ENCODE measurements at places on chromosomes 1 and 21. TPM values are rescaled to one million over a fixed set of nuclear protein-coding genes. Genes with fewer than 3 reads are reported as not detected.

SYF2 gene
- total RNA-seq: 36.5 TPM

SERPINC1 gene
- total RNA-seq: not detected

PKLR gene
- 0.13 TPM for total RNA-seq

FMO5 gene
- 0.72 TPM for total RNA-seq

SLAMF7 gene
- total RNA-seq: not detected

TNNT2 gene
- 8.6 TPM for total RNA-seq

LGALS8 gene
- 14.2 TPM for total RNA-seq

PSEN2 gene
- 17.4 TPM for total RNA-seq

OXCT2 gene
- total RNA-seq: 4.3 TPM

SIM2 gene
- total RNA-seq: not detected

- H3K4me3 ChIP-seq: no peak overlapping the region
- H3K27me3 ChIP-seq: no peaks in the 10 kb centered on the region
- DNase-seq: peak; percentile 5
- H3K27ac ChIP-seq: no peak overlapping the region
- H3K36me3 ChIP-seq: no peaks in the 10 kb centered on the region
- H3K4me1 ChIP-seq: no peaks in the 10 kb centered on the region
Measured at GRCh38 chr1:30407865-30408580, 315.4 kb downstream of the MATN1 start.

DNA sequence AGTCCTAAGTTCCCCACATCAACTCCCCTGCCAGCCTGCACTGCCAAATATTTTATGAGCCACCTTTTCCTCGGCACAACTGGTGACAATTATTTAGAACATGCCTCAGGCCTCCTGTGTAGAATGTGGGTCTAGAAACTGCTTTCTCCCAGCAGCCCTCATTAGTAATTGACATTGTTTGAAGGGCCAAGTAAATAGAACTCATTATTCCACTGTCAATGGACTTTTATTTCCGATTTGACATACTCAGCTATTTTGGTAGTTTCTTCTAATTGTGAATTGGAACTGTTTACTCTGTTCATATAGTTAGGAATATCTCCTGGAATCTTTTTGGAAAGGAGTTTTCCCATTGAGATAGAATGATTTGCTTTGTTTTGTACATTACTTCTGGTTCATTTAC lies 168.8 kb upstream of the L1TD1 start:
- peaks cover 3% of the 10 kb centered on the region for H3K4me1 ChIP-seq
- no peak overlapping the region for H3K27ac ChIP-seq
- peaks cover 23% of the 10 kb centered on the region for H3K36me3 ChIP-seq
- no peak overlapping the region for H3K4me3 ChIP-seq
- H3K27me3 ChIP-seq: no peaks in the 10 kb centered on the region

- H3K36me3 ChIP-seq: no peaks in the 10 kb centered on the region
- no peaks in the 10 kb centered on the region for H3K27me3 ChIP-seq
- no peak for DNase-seq
- no peaks in the 10 kb centered on the region for H3K4me1 ChIP-seq
Measured at GRCh38 chr1:97210307-97210706, 488.7 kb downstream of the PTBP2 start.

GRCh38 chr1:94325377-94326302 lies 88.3 kb upstream of the ARHGAP29 start:
- no peak overlapping the region for H3K4me3 ChIP-seq

DNA sequence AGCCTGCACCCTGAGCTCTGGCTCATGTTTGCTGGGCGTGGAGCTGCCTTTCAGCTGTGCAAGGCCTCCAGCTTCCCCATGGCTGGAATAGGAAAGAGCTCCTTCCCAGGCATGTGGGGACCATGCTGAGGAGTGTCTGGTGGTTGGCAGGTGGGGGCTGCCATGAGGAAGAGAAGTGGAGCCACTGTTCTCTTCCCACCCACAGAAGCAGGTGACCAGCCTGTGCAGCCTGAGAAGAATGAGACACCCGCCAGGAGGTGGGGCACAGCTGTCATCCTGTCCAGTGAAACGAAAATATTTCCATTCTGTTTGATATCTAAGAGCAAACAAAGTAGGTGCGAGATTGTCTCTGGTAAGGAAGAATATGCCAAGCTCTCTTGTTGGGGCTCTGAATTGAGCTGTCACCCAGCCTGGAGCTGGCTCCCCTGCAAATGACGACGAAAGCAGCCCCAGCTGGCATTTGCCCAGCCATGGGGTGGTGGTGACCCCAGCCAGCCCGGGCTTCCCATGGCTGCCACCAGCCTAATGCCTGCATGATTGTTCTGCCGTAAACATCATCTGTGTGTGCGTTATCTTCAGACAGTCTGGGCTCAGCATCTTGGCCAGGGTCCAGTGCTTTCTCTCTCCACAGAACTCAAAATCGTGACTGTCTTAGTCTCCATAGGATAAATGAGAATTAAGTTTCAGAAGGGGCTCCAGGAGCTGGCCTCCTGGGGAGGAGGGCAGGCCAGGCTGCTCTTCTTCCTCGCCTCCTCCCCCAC lies 429.8 kb upstream of the VAMP3 start:
- no peaks in the 10 kb centered on the region for H3K36me3 ChIP-seq
- no peaks in the 10 kb centered on the region for H3K4me1 ChIP-seq
- H3K27me3 ChIP-seq: no peaks in the 10 kb centered on the region
- H3K4me3 ChIP-seq: no peak overlapping the region
- no peak overlapping the region for H3K27ac ChIP-seq
- DNase-seq: no peak

DNA sequence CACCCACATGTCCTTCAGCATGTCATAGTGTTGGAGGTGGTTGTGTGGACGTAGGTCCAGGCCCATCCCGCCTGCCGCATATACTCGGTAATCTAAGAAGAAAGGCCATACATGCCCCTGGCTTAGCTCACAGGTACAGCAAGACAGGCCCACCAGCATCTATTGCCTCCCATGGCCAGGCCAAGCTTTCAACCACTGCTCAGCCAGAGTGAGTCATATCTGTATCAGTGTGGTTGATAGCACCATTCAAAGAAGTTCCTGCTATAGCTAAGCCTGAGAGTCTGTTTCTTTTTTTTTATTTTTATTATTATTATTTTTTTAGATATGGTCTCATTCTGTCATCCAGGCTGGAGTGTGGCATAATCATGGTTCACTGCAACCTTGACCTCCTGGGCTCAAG lies 17.0 kb downstream of the KLHDC8A start:
- no peaks in the 10 kb centered on the region for H3K36me3 ChIP-seq
- peaks cover 9% of the 10 kb centered on the region for H3K4me1 ChIP-seq
- peaks cover 12% of the 10 kb centered on the region for H3K27me3 ChIP-seq

- H3K4me3 ChIP-seq: no peak overlapping the region
- no peak overlapping the region for H3K27ac ChIP-seq
- no peaks in the 10 kb centered on the region for H3K27me3 ChIP-seq
- H3K36me3 ChIP-seq: peaks cover 29% of the 10 kb centered on the region
- H3K4me1 ChIP-seq: peaks cover 2% of the 10 kb centered on the region
- no peak for DNase-seq
Measured at GRCh38 chr1:180482425-180483275, 19.7 kb downstream of the ACBD6 start.

- H3K4me3 ChIP-seq: no peak overlapping the region
- H3K27me3 ChIP-seq: no peaks in the 10 kb centered on the region
- H3K27ac ChIP-seq: no peak overlapping the region
Measured at GRCh38 chr1:205782627-205783432, 7.5 kb upstream of the RAB29 start.

- peak; percentile 98 for DNase-seq
- peak within 1 kb of the TSS; percentile 21 for H3K27ac ChIP-seq
- no peaks in the 10 kb centered on the region for H3K36me3 ChIP-seq
- H3K4me1 ChIP-seq: peaks cover 13% of the 10 kb centered on the region
- no peaks in the 10 kb centered on the region for H3K27me3 ChIP-seq
Measured at GRCh38 chr1:31373056-31373896, at the start of gene FABP3. Gene FABP3 (minus strand): TSS chr1:31373076. CDS start chr1:31373014, 62 bp downstream.

- no peak overlapping the region for H3K27ac ChIP-seq
- H3K27me3 ChIP-seq: no peaks in the 10 kb centered on the region
- no peak overlapping the region for H3K4me3 ChIP-seq
- no peaks in the 10 kb centered on the region for H3K36me3 ChIP-seq
- no peaks in the 10 kb centered on the region for H3K4me1 ChIP-seq
- DNase-seq: peak; percentile 39
Measured at GRCh38 chr1:56978819-56979218, 13.0 kb upstream of the C8B start.

- 0 out of 2 replicates have a peak, but pooled peaks cover 4% of the 10 kb centered on the region for H3K36me3 ChIP-seq
- no peaks in the 10 kb centered on the region for H3K27me3 ChIP-seq
- H3K4me3 ChIP-seq: no peak overlapping the region
- no peak for DNase-seq
- no peak overlapping the region for H3K27ac ChIP-seq
Measured at GRCh38 chr1:44437107-44437716, 32.2 kb downstream of the RNF220 start.

DNA sequence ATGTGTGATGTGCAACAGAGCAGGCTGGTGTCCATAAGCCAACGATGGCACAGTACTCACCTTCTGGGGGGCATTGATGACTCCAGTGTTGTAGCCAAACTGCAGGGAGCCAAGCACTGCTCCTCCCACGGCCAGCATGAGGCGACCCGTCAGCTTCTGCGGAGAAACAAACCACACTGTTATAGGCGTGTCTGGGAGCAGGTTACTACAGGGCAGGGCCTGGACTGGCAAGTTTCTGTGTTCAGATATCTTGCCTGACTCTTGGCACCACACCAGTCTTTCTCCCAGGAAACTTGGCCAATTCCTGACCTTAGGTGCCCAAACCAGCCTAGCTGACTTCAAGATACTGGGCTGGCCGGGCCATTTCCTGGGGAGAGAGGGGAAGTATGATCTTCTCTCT lies 15.5 kb downstream of the SLC2A1 start:
- H3K27me3 ChIP-seq: no peaks in the 10 kb centered on the region

DNA sequence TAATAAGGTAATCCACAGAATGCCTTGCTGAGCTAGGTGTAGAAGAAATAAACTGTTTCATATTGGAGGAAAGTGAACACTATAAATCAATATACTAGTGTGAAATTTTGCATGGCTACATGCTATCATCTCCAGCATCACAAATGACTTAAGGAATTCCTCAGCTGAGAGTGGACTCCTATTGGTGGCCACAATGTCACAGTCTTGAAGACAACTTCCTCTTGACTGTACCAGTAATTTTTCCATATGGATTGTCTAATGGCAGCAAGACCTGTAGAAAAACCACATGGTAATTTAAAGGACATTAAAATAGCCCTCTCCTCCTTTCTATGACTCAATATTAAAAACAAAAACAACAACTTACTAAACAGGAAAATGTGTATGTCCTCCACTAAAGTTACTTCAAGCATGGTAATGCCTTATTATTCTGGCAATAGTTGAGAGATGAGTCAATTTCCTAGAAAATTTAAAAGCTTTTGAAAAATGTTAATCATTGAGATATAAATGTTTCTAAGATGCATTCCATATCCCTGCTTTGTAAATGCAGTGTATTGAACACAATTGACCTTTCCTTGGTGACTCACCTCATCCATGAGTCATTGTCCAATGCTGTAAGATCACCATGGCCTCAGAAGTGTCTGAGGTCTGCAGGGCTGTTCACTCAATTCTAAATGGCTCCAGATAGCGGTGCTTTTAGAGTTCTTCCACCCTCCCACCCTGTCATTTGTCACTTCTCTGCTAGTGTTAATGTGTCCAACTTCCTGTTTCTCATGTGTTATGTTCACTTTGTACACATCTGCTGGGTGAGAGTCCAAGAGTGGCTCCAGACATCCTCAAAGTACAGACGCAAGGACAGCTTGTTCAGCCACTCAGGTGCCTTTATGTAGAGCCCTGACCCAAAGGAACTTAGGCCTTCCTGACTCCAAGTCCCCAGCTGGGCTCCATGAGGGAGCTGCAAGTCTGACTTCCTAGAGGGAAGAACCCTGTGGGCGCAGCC lies 32.8 kb upstream of the DNASE2B start:
- H3K27ac ChIP-seq: no peak overlapping the region
- no peaks in the 10 kb centered on the region for H3K36me3 ChIP-seq
- no peaks in the 10 kb centered on the region for H3K27me3 ChIP-seq
- H3K4me3 ChIP-seq: no peak overlapping the region

GRCh38 chr1:21586846-21587601 lies 77.8 kb downstream of the ALPL start:
- no peaks in the 10 kb centered on the region for H3K36me3 ChIP-seq
- no peak overlapping the region for H3K4me3 ChIP-seq
- no peaks in the 10 kb centered on the region for H3K27me3 ChIP-seq
- no peaks in the 10 kb centered on the region for H3K4me1 ChIP-seq

GRCh38 chr1:165936542-165936941 lies 109.1 kb downstream of the UCK2 start:
- H3K4me3 ChIP-seq: no peak overlapping the region
- no peaks in the 10 kb centered on the region for H3K36me3 ChIP-seq
- DNase-seq: no peak
- H3K4me1 ChIP-seq: peaks cover 3% of the 10 kb centered on the region
- H3K27me3 ChIP-seq: no peaks in the 10 kb centered on the region
- no peak overlapping the region for H3K27ac ChIP-seq

DNA sequence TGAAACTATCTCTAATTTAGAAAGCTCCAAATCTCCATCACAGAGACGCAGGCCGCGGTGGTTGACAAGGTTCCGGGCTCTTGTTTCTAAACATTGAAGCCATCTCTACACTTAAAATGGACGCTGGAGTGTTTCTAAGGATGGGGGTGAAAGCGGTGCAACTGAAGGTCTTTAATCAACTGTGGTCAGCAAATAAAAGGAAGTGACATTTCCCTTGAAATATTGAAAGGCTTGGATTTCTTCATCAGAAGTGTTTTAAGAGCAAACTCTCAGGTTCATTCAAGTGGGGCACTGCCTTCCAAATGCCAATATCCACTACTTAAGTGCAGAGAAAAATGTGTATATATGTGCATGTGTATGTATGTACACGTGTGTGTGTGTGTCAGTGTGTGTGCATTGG lies 117.3 kb downstream of the KAZN start:
- H3K4me1 ChIP-seq: no peaks in the 10 kb centered on the region
- H3K27me3 ChIP-seq: no peaks in the 10 kb centered on the region
- H3K27ac ChIP-seq: no peak overlapping the region
- DNase-seq: no peak
- H3K36me3 ChIP-seq: no peaks in the 10 kb centered on the region
- no peak overlapping the region for H3K4me3 ChIP-seq

DNA sequence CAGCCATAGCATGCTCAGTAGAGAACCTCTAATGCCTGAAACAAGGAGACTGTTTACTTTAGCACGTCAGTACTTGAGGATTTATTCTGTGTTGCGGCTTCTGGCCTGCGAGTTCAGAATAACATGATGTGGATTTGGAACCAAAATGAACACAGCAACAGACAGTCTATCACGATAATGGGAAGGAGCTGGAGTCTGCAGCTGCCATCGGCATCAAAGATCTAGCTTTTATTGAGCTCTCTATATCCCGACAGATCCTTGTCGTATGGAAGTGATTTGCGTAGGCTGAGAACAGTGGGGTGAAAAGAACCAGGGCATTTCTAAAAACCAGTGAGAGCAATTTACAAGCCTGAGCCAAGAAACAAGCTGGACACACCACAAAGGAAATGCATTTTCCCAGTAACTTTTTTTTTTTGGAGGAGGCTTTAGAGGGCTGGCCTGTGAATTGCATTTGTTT lies 294.2 kb downstream of the KIF26B start:
- no peak for DNase-seq
- no peak overlapping the region for H3K4me3 ChIP-seq
